PC-9 (cell line): ENCODE measurements at places on chromosomes 2 and 18.

GRCh38 chr2:10413503-10413902 is 34.6 kb downstream of the ODC1 start:
- no peak for DNase-seq

- DNase-seq = peak; percentile 75
Measured at GRCh38 chr18:9575558-9575957, 38.8 kb downstream of the PPP4R1 start.

DNA sequence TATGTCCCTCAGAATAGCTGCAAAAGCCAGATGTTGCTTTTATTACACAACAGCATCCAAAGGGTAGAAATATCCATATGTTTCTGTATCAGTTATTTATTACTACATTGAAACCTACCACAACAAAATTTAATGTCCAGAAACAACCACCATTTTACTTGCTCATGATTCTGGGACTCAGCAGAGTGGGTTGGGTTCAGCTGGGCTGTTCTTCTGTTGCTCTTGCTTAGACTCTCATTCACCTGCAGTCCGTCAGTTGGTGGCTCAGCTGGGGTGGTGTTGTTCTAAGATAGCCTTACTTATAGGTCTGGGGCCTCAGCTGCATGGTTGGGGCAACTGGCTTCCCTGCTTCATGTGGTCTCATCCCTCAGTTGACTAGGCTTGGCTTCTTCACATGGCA is 21.7 kb downstream of the AQP4 start:
- DNase-seq = no peak

DNA sequence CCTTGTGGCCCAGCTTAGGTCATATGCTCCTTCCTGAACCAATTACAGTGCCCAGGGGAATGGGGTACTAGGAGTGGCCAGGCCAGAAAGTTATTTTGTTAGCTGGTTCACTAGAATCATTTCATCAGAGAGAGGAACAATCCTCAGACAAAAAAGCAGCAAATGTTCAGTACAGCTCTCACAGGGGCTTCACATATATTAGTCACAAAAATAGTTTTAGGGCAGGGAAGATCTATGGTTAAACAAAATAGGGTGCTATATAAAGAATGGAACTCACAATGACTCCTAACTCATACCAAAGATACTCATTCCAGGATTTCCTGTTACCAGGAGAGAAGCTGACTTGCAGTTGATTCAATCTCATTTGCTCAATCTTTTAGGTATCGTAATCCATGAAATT is 71.0 kb downstream of the CWC22 start:
- DNase-seq = no peak

GRCh38 chr2:69667805-69668382 is 24.4 kb upstream of the AAK1 start:
- no peak for DNase-seq

- DNase-seq = no peak
Measured at GRCh38 chr2:212549463-212549862, 10.9 kb upstream of the ERBB4 start.

DNA sequence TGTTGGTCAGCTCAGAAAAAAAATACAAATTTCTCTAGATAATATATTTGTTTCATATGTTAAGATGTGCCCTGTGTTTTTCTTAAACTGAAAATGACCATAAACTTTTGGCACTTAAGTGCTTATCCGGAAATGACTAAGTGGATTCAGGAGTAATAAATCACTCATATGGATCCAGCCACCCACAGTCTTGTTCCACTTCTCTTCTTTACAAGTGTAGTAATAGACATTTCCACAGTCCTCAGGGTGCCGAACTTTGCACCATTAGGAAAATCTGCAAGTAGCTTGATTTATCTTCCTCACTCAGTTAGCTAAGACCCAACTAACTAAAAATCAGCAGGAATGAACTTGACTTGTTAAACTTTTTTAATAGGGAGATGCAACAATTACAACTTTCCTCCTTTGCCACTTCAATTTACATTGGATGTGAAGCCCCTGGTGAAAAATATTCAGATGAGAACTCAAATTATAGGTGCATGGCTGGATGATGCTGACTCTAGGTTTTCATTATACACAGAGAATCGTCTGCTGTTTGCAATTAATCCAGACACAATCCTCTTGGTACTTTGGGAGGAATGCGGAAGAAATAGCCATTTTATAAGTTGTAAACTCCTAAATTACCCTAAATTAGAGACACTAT is 322.5 kb downstream of the ARHGAP15 start:
- no peak for DNase-seq

GRCh38 chr2:102233132-102233884 is 46.5 kb downstream of the IL1RL2 start:
- DNase-seq = no peak

DNA sequence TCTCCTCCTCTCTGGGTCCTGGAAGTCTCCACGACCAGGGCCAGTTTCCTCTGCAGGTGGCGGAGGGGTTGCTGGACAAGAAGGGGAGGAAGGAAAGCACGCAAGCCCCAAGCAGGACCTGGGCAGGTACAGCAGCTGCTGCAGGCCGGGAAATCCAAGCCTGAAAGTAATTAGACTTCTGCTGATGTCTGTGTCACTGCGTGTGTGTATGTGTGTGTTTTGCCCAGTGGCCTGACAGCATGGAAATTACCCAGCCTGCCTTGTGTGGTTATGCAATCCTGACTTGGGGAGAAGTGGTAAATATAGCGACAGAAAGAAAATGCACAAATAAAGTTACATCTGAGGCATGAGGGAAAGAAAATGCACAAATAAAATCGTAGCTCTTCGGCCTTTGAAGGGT is 121.8 kb upstream of the ZBTB14 start:
- no peak for DNase-seq

DNA sequence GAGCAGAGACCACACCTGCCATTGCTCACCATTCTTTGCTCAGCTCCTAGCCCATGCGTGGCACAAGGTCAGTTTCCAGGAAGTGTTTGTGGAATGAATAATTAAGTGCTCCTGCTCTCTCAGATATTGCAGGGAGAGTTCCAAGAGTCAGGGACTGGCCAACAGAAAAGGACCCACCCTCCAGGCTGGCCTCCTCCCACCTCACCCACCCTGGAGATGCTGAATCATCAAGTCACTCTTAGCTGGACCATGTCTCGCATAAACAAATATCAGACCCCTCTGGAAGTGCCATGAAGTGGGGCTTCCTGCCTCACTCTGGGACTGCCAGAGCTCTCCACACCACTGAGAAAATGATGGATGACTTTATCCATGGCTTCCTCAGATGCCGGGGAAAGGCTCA is 256.0 kb downstream of the TNS1 start:
- no peak for DNase-seq

DNA sequence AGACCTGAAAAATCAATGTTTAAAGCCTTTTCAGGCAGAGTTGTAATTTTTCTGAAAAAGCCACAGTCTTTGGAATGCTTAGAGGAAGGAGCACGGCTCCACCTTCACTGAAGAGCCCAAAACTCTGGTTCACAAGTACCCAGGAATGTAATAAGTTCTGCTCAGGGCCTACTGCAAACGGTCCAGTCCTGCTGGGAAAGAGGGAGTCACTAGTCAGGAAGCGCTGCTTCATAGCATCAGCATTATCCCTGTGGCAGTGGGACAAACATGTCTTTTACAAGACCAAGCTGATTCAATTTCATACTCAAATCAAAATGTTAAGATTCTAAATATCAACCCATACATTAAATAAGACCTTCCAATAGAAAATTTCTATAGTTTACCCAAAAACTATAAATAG is 152.9 kb upstream of the PGAP1 start:
- no peak for DNase-seq

GRCh38 chr18:39260565-39260964 is 1695.0 kb upstream of the CELF4 start:
- no peak for DNase-seq

GRCh38 chr2:46171411-46171953 is 125.7 kb upstream of the EPAS1 start:
- peak; percentile 47 for DNase-seq

GRCh38 chr2:58569475-58570185 is 328.5 kb upstream of the FANCL start:
- DNase-seq = no peak

- no peak for DNase-seq
Measured at GRCh38 chr2:127611076-127611925, 34.7 kb upstream of the GPR17 start.

DNA sequence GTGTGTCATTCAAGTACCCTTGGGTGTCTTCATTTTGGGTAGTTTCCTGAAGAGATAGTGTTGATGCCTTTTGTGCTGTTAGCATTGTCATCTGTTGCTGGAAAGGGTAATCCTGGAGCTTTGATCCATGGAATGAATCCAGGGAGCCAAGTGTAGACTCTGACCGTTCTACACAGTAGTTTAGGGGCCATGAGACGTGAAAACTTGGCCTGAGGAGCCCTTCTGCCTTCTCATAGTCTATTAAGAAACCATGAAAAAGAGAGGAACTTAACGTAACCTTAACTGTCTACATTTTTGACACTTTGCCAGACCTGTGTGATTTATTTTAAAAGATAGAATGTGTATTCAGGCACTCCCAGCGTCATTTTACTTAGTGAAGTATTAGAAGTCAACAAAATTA is 194.0 kb downstream of the BABAM2 start:
- no peak for DNase-seq

DNA sequence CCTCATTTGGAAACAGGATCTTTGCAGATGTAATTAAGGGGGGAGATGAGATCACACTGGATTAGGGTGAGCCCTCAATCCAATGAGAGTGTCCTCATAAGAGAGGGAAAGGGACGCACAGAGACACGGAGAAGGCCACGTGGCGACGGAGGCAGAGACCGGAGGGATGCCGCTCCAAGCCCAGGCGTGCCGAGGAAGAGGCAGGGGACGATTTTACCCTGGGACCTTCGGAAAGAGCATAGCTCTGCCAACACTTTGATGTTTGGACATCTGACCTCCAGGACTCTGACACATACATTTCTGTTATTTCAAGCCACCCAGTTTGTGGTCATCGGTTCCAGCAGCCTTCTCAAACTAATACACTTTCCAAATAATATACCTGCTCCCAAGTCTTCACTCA is 84.4 kb upstream of the ZCCHC2 start:
- no peak for DNase-seq

DNA sequence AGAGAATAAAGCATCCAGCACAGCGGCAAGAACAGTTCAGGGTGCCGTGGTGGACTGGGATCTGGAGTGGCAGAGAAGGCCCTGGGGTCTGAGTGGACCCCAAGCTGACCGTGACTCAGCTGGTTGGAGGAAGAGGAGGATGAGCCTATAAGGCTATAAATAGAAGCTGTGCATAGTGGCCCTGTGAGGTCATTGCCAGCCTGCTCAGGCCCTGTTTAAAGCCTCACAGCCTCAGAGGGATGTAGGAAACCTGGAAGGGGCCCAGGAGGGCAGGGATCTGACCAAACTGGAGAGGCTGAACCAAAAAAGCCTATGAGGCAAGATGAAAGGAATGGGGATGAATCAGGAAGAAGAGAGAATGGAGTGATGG is 11.3 kb upstream of the DES start:
- no peak for DNase-seq
